AML-193 (cell line): ENCODE measurements at places on chromosomes 3 and 15.
A peak's percentile ranks its signal among the peaks of the same experiment; 100 is the strongest.

GRCh38 chr3:194346621-194347020 lies 4.5 kb downstream of the CPN2 start:
- no peak for DNase-seq

DNA sequence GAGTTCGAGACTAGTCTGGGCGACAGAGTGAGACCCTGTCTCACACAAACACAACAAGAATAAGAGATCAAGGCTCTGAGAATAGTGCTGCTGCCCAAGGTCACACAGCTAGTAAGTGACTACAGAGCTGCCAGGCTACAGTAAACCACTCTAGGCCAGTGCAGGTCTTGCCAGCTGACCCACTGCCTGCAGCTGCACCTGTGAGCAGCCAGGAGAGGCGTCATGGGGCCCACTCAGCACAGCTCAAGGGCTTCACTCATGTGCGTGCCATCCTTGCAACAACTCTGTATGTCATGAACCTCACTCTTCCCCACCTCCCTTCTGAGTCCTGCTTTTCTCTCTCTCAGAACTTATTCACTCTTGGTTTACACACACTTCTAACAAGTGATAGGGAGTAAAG lies 176.7 kb downstream of the SMAD6 start:
- no peak for DNase-seq

DNA sequence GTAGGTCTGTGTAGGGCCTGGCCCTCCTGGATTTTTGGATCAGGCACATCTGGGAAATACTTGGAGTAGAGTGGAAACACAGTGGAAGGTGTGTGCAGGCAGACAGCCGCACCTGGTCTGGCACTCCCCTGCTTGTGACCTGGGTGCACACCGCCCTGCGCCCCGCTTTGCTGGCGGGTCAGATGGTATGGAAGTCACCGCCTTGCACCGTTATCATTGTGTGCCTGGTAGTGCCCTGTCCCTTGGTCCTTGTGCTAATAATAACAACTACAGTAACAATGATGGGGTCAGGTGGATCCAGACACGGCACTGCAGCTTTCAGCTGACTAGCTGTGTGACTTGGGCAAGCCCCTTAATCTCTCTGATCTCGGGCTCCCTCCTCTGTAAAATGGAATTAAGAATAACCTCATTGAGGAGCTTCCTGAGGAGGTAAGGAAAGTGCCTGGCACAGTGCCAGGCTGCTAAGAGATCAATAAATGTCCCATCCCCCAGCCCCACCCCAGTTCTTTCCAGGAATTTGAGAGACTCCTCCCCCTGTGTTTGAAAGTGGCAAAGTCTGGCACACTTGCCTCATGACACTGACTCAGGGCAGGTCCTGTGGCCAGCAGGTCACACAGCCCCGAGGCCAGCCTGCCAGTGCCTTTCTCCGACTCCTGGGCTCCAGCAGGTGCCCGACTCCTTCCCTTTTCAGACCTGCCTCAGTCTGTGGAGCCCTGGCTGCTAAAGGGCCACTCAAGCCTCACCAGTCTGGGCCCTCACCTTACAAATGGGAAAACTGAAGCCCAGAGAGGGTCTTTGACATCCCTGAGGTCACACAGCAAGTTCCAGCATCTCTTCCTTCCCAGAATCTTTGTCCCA lies 9.8 kb downstream of the ISG20 start:
- DNase-seq, result no peak

DNA sequence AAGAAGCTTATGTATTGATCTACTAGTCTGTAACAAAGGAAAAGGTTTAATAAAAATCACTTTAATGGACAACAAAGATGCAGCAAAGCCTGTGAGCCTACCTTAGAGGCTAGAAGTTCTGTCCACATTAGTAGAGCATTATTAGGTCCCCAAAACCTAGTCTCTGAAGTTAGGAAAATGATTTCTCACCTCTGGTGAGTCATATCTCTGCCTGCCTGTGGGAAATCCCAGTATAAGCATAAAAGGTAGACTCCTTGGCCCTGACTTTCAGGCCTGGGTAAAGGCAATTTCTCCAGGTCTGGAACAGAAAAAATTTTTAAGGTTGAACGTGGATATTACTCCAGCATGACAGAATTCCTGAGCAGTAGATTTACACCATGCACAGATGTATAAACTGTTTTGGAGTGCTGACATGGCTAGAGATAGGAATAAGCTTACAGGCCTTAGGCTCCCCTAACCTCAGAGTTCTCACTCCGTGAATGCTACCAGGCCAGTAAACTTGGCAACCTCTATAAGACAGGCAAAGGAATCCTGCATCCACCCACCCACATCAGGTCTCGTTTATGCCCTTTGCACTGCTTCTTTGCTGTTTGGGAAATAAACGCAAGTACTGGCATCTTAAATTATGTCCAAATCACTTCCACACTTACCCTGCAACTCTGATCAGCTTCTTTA lies 104.1 kb downstream of the SERPINI1 start:
- DNase-seq, result no peak

GRCh38 chr3:55362210-55362960 lies 124.7 kb downstream of the WNT5A start:
- no peak for DNase-seq

- no peak for DNase-seq
Observed at GRCh38 chr3:122767540-122768372, 25.9 kb downstream of the HSPBAP1 start.

DNA sequence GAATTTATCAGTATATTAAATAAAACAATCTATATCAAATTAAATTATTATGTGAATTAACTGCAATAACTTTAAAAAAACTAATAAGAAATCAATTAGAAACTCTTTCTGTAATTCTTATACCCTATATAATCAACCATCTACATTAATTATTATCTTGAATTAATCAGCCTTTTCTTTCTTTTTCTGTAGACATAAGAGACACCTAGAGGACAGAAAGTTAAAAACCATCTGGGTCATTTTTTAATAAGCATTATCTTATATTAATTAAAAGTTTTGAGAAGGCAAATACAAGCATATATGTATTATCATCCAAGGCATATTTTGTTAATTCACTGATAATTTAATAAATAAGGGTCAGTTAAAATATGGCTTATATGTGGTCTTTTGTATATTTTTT lies 24.2 kb upstream of the SLC25A26 start:
- peak; percentile 10 for DNase-seq

GRCh38 chr3:120393761-120394160 lies 44.6 kb upstream of the LRRC58 start:
- no peak for DNase-seq

DNA sequence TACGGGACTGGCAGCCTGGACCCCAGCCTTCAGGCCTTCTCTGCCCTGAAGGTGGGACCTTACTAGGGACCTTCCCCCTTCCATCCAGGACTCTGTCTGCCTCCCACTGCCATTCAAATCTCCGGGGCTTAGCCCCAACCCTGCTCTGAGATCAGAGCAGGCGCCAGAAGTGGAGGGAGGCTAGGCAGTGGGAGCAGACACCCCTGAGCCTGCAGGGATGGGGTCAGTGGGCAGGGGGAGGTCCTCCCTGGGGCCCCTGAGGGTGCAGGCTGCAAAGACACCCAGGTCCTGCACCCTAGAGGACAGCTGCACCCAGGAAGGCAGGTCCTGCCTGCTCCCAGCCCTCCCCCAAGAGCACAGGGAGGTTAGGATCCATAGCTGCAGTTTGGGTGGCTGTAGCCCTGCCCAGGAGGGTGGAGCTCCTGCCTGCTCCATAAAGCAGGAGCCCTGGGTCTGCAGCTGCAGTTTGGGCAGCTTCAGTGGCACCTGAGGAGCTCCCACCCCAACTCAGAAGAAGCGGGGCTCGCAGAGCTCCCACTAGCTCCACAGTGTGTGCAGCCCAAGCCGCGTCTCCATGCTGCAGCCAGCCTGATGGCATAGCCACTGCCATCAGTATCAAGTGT lies 8.1 kb upstream of the POC1A start:
- no peak for DNase-seq

GRCh38 chr3:149898771-149899170 lies 71.9 kb downstream of the PFN2 start:
- DNase-seq, result no peak

DNA sequence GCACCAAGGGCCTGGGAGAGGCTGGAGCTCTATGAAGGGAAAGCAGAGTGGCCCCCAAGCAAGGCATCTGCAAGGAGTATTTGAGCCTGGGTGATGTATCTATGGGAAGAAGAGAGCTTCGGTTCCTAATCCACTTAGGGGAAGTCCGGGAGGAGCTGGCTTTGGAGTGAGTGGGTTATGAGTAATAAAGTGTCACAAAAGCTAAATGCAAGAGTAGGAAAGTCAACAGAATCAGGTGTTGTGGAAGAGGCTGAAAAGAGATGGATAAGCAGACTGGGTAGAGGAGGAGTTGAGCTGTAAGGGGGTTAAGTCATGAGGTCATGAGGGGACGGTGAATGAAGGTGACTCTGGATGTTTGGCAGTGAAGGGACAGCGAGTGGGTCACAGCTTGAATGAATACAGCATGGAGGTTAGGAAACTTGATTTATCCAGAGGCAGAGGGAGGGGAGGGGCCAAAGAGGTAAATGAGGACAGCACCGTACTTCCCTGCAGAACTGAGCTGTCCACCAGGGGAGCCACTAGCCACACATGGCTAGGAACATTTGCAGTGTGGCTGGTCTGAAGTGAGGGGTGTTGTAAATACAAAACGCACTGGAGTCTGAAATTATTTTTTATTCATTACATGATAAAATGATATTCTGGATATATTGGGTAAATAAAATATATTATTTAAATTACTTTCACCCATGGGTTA lies 83.3 kb downstream of the ADCY5 start:
- peak; percentile 8 for DNase-seq

DNA sequence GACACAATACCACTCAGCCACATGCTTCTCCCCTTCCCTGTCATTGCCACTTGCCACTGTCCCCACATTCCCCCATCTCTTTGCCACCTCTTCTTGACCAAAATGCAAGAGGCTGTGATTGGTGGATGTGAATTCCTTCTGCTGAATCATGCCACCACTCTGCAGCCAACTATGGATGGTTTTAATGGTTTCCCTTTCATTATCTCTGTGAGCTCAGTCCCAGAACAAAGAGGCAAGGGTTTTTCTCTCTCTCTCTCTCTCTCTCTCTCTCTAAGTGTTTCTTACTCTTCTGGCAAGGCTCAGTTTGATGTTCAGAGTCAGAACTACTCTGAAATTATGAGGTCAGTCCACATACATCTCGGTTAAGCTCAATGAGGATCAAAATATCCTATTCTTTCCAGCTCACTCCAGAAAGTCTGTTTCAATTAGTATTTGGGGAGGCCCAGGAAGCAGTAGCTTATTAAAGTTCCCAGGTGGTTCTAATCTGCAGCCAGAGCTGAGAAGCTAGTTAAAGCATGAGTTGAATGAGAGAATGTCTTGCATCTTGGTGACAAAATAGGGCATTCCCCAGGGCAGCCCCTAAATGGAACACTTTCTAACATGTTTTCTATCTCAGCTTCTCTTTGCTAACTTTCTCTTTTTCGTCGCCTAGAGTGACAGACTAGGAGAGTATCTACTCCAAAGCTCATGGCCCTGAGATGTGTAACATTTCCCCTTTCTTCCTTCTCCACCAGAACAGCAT lies 8.5 kb upstream of the ILDR1 start:
- no peak for DNase-seq

- DNase-seq, result no peak
Observed at GRCh38 chr3:11548721-11549131, 95.0 kb downstream of the VGLL4 start.

DNA sequence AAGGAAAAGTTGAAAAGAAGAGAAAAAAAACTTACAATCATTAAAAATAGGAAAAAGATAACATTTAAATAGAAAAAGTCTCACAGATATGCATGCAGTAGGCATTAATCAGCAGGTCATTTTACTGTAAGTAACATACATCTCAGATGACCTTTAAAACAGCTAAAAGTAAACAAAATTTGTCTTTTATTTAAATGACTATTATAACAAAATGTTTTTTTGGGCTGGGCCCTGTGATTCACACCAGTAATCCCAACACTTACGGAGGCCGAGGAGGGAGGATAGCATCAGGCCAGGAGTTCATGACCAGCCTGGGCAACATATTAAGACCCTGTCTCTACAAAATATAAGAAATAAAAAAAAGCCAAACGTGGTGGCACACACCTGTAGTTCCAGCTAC lies 14.7 kb downstream of the IQGAP1 start:
- DNase-seq, result no peak

DNA sequence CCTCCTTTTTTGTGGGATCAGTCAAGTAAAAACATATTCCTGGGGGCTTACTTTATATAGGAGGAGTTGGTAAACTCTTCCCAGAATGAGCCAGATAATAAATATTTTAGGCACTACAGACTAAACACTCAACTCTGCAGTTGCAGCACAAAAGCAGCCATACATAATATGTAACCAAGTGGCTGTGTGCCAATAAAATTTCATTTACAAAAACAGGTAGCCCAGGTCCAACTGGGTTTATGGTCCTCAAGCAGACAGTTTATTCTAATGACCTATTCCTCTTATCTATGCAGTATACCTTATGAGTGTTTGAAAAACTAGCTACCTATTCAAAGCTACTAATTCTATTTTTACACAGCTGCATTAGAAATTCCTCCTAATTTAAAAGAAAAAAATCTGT lies 61.8 kb downstream of the FAIM start:
- DNase-seq, result no peak

DNA sequence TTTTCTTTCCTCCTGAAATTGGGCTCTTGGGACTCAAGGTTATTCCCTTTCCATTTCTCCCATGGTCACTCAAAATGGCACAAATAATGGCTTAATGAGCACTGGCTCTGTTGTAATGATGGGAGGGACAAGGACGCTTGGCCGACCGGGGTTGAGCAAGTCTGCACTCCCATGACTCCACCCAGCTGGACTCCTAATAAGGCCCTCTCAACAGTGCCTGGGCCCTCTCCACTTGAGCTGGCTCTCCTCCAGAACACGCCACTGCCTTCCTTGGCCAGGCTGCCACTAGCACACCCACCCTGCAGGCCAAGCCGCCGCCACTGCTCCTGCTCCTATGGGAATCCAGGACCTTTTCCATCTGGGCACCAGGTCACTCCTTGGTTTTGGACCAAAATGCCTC lies 42.3 kb downstream of the ADCY5 start:
- no peak for DNase-seq

GRCh38 chr3:9638155-9638554 lies 11.2 kb upstream of the MTMR14 start:
- no peak for DNase-seq

- DNase-seq, result no peak
Observed at GRCh38 chr3:1326546-1326945, 233.7 kb downstream of the CNTN6 start.

- peak; percentile 48 for DNase-seq
Observed at GRCh38 chr3:172138792-172139507, 99.6 kb downstream of the FNDC3B start.

GRCh38 chr3:32421991-32422859 lies 30.6 kb downstream of the CMTM7 start:
- peak; percentile 88 for DNase-seq

- DNase-seq, result no peak
Observed at GRCh38 chr3:51276046-51276445, 109.0 kb upstream of the MANF start.

- DNase-seq, result no peak
Observed at GRCh38 chr3:114447545-114447944, 153.7 kb downstream of the TIGIT start.

- no peak for DNase-seq
Observed at GRCh38 chr3:120681018-120681417, 1.0 kb downstream of the HGD start.
